Liver (tissue), 10 donors: ENCODE measurements at places on chromosomes 7 and 10.
A peak's percentile ranks its signal among the peaks of the same experiment; 100 is the strongest.

DNA sequence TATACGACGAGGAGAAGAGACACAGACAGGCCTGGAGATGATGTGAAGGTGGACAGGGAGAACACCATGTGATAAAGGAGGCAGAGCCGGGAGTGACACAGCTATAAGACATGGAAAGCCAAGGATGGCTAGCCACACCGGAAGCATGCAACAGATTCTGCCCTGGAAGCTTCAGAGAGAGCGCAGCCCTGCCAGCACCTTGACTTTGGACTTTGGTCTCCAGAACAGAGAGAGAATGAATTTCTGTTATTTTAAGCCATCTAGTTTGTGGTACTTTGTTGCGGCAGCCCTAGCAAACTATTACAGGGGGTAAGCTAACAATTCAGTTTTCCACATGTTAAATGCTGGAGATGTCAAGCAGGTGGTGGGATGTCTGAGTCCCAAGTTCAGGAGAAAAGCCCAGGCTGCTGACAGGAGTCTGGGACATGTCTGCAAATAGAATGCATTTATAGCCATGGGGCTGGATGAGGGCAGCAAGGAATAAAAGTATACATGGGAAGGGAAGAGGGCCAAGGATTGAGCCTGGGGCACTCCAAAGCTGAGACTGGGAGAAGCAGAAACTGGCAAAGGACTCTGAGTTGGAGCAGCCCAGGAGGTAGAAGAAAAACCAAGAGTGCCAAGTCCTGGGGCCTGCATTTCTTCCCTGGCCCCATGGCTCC lies 65.1 kb downstream of the ATXN7L1 start:
- no peak for DNase-seq

- no peak for DNase-seq
Measured at GRCh38 chr7:128910569-128910945, at the start of gene KCP. Gene KCP, minus strand, starts transcription at chr7:128910709. Its CDS starts 33 bp downstream, at chr7:128910676.

DNA sequence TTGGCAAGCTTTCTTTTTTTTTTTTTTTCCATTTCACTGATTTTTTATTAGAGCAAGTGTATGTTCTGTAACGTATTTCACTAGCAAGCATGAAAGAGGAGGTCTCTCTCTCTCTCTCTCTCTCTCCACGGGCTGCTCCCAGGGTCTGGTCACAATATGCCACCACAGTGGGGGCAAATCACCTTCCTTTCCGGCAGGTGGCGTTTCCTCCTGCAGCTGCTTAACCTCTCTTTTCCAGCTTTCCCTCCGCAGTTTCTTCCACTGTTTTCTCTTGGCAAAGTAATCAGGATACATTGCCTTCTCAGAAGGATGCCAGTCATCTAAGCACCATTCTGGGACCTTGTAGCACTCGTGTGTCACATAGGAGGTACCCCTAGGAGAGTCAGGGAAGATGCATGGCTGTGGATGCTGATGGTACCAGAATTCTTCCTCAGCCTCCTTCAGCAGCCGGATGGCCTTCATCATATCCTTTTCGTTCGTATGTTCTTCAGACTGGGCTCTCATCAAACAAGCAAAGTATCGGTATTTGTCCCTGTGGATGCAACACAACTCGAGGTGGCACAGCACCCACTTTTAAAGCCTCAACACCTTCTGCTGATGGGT lies 197.3 kb upstream of the PODXL start:
- no peak for DNase-seq

DNA sequence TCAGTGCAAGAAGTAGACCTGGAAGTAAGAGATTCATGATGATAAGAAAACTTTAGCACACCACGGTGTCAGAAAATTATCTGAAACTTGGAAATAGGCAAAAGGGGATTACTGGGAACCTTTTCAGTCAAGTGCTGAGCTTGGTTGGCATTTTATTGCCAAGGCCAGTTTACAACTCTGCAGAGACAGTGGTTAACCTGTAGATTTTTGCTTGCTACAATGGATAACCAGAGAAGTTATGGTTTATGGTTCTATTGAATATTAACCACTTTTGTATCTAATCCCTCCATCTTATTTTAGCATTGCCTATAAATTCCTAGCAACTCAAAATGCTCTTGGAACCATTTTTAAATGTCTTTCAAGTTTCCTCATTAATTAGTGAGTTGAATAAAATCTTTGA lies 13.3 kb upstream of the GRM8 start:
- DNase-seq = no peak

DNA sequence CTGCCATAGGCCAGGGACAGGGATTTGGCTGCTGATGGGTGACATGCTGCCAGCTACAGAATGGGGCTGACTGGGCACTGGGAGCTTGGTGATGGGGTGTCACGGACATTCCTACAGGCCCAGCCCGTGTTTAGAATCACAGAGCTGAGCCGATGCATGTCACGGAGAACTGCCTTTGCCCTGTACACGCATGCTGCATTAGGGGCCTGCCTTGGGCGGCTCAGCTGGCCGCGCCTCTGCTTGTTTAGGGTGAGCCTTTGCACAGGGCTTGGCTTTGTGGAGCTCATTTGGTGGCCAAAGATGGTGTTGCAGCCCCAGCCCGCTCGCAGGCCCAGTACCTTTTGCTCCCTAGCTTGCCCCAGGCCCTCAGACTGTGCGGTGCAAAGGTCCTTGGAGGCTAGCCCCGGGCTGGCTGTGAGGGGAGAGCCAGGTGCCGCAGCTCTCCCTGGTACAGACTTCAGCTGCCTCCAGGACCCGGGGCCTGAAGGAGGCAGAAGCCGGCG lies 108.4 kb upstream of the BTBD16 start:
- no peak for DNase-seq

GRCh38 chr7:148561099-148561498 lies 29.5 kb upstream of the C7orf33 start:
- DNase-seq = no peak

DNA sequence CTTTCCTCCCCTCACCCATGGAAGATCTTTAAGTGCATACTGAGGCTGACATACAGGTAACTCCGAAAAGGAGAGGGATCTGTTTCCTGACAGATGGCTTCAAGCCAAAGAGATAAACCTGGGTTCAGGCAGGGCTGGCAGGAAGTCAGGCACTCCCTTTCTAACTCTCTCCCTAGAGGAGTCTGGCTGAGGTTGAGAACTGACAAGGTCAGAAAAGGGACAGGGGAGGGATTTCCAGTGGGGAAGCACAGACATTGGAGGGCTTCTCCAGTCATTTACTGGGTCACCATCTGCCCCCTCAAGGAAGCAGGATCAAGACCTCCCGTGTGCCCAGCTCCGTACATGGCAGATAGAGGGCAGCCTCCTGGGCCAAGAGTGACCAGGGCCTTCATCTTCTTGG lies 31.6 kb downstream of the TLX1 start:
- DNase-seq = no peak

- no peak for DNase-seq
Measured at GRCh38 chr7:140000666-140001268, 62.0 kb downstream of the PARP12 start.

GRCh38 chr7:149790146-149790548 lies 16.8 kb upstream of the ZNF467 start:
- peak; percentile 56 for DNase-seq

- no peak for DNase-seq
Measured at GRCh38 chr7:158685693-158686092, 18.9 kb downstream of the NCAPG2 start.

DNA sequence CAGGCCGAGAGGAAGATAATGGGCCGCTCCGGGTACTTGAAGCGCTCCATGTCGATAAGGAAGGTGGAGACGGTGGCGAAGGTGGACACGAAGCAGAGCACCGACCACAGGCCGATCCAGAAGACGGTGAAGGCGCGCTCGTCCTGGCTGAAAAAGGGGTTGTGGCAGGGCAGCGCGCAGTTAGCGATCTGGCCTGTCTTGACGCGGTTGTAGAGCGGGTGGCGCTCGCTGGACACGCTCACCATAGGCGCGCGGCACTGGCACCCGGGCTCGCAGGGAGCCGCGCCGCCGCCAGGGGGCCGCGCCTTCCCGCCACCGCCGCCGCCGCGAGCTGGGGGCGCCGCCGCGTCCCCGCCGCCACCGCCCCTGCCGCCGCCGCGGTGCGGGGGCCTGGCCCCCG lies 1.6 kb downstream of the FZD8 start:
- DNase-seq = peak; percentile 55

DNA sequence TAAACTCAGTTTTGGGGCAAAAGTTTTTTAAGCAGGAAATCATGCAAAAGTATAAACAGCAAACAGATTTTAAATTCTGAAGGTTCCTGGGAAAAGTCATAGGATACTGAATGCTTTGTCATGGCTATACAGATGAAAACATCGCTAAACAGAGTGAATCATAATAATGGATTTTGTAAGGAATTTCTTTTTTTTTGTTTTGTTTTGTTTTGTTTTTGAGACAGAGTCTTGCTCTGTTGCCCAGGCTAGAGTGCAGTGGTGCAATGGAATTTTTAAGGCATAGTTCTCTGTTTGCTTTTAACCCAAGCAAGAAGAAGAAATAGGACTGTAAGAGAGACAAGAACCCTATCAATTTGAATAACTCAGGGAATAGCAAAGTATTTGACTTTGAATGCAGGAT lies 285.3 kb downstream of the NRG3 start:
- no peak for DNase-seq

- no peak for DNase-seq
Measured at GRCh38 chr7:98911916-98912315, 33.6 kb downstream of the TRRAP start.

GRCh38 chr7:82234457-82235049 lies 209.0 kb downstream of the CACNA2D1 start:
- no peak for DNase-seq

DNA sequence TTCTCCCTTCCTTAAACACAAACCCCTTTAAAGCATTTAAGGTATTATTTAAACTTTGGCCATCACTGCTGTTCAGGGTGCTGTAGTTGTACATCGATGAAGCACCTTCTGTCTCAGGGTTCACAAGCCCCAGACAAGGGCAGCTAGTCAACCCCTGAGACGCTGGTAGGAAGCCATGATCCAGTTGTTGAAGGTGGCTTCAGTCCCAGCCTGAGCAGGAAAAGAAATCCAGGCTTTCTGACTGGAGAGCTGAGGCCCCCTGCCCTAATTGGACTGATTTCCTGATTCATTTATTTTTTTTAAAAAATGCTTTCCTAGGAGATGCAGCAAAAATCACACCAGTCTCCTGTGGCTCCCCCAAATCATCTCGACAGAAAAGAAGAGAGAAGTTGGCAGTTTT lies 15.8 kb downstream of the CPA1 start:
- no peak for DNase-seq

DNA sequence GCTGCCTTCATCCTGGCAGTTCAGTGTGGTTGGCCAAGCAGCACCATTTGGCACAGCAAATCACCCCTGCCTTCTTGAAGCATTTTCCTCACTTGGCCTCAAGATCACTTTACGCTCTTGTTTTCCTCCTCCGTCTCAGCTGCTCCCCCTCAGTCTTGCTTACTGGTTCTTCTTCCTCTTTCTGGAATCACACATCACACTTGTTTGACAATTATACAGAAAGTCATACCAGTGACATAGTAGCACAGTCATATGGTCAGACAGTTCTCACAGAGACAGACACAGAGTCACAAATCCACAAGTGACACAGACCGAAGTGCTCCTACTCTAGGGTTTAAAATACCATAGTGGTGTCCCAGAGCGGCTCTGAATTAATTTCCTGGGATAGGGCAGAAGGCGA lies 43.8 kb upstream of the ARL4A start:
- no peak for DNase-seq

- no peak for DNase-seq
Measured at GRCh38 chr7:21356616-21357015, 71.3 kb upstream of the SP4 start.

DNA sequence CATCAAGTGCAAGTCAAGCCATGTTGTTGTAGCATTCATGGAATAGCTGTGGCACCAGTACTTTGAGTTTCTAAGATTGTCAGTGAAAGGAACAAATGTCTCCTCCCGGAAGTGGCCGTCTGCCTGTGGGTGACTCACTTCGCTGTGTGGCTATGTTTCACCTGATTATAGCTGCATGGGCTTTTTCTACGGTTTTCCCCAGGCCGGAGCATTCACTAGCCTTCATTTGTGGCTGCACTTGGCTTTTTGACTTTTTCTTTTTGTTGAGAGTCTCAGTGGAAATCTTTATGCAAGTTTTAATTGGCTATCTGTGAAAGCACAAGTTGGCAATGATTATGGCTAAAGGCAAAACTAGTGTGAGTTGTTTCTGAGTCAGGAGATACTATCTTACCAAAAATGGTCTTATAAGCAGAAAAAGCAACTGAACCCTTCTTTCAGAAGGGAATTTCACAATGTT lies 35.0 kb downstream of the SRI start:
- DNase-seq = no peak

DNA sequence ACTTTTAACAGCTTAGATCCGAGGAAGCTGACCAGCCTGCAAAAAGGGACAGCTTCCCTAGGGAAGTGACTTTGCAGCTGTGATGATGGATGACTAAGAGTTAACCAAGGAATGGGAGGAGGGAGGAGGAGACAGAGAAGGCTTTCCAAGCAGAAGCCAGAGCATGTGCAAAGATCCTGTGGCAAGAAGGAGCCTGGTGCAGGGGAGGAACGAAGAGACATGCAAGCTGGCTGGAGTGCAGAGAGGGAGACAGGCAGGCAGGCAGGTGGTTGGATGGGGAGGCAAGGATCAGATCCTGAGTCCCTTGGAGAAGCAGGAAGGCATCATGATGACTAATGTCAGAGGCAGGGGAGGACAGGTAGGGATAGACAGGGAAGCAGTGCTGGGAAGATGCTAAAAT lies 148.8 kb downstream of the PFKFB3 start:
- DNase-seq = no peak

GRCh38 chr7:76063525-76063924 lies 15.6 kb downstream of the MDH2 start:
- peak; percentile 63 for DNase-seq

DNA sequence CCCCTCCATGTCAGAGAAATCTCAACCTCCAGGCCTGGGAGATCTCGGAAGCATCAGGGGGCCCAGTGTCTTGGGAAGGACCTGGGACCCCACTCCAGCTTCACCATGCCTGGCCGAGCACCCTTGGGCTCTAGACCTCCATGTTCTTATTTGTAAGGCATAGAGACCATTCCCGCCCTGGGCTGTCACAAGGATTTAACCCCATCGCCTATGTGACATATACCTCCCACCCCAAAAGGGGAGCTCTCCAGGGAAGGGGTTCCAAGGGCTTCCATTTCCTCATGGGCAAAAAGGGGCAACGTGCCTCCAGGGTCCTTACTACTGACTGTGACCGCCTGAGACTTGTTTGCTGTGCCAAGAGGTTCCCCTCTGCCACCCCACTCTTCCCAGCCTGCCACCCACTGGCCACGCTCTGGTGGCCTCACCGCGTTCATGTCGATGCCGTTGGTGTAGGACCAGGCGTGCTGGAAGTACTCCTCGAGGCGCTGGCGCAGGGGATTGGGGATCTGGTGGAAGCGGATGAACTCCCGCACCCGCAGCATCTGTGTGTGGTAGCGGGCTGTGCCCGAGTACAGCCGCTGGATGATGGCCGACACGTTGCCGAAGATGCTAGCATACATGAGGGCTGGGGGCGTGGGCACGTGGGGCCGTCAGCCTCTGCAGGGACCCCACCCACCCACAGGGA lies 27.5 kb downstream of the KCNH2 start:
- DNase-seq = no peak

DNA sequence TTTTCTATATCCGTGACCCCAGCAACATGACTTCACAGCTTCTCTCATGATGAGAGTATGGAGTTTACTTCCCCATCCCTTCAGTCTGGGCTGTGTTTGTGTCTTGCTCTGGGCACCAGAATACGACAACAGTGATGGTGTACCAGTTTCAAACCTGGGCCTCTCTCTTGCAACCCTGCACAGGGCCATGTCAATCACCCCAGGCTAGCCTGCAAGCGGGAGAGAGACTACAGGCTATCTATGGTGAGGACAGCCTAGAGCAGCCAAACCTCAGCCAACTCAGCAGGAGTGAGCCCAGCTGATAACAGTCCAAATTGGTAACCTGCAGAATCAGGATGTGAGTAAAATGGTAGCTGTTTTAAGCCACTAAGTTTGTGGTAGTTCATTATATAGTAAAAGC lies 235.8 kb downstream of the CHCHD3 start:
- DNase-seq = no peak

GRCh38 chr7:70435634-70436033 lies 696.3 kb upstream of the GALNT17 start:
- no peak for DNase-seq
